ENCODE measurements at places on chromosomes 16 and 17.

GRCh38 chr17:21024024-21024423, 18.8 kb downstream of the USP22 start:
- H3K27me3 ChIP-seq, result no peaks in the 10 kb centered on the region
- H3K4me3 ChIP-seq, result no peak overlapping the region

DNA sequence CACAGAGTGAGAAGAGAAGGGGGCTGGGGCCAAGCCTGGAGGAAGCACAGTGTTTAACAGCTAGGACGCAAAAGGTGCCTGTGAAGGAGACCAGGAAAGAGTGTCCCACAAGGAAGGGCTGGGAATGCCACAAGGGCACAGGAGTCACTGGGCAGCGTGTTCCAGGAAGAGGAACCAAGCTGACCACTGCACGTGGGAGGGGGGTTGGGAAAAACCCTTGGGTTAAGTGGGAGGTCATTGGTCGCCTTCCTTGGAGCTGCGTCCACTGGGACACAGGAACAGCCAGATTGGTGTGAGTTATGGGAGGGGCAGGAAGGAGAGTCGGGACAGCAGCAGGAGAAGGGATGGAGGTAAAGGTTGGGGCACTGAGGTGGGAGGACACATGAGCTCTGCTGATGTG, 12.9 kb downstream of the TTYH2 start:
- no peak for DNase-seq
- H3K4me3 ChIP-seq, result no peak overlapping the region
- no peak overlapping the region for H3K27ac ChIP-seq
- no peaks in the 10 kb centered on the region for H3K27me3 ChIP-seq

- peaks cover 24% of the 10 kb centered on the region for H3K36me3 ChIP-seq
- no peaks in the 10 kb centered on the region for H3K27me3 ChIP-seq
- H3K4me3 ChIP-seq, result no peak overlapping the region
- H3K27ac ChIP-seq, result no peak overlapping the region
- no peak for DNase-seq
These were observed 14.3 kb downstream of the CMTM3 start for GRCh38 chr16:66618588-66619375.

GRCh38 chr17:58932956-58933355, 173.7 kb downstream of the TRIM37 start:
- H3K27ac ChIP-seq, result no peak overlapping the region
- H3K4me3 ChIP-seq, result no peak overlapping the region
- DNase-seq, result no peak

GRCh38 chr17:79150035-79150733, 75.6 kb downstream of the ENGASE start:
- peaks cover 16% of the 10 kb centered on the region for H3K27me3 ChIP-seq
- H3K4me3 ChIP-seq, result no peak overlapping the region
- no peaks in the 10 kb centered on the region for H3K36me3 ChIP-seq
- no peak overlapping the region for H3K27ac ChIP-seq
- H3K4me1 ChIP-seq, result peaks cover 3% of the 10 kb centered on the region

- H3K27ac ChIP-seq, result no peak overlapping the region
- no peak for DNase-seq
- no peaks in the 10 kb centered on the region for H3K27me3 ChIP-seq
These were observed 10.1 kb downstream of the DNAAF1 start for GRCh38 chr16:84155226-84155625.

DNA sequence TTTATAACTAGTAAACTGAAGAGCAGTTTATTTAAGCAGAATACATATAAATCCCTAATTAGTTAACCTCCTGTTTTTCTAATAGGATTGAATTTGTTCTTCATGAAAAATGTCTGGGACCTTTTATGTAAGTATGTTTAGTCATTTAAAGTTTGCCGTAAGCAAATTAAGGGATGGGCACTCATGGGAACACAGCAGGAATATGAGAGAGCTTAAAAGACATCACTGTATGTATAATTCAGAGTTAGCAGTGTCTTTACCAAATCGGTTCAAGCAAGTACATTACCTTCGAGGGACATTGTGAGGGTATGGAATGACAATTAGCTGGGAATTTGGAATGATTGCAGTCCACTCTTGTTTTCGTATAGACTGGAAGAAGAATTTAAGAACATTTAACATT, 17.7 kb upstream of the NETO2 start:
- no peak for DNase-seq
- H3K27ac ChIP-seq, result no peak overlapping the region
- no peaks in the 10 kb centered on the region for H3K27me3 ChIP-seq
- peaks cover 5% of the 10 kb centered on the region for H3K36me3 ChIP-seq

All from upper lobe of left lung (tissue), 6 donors.